CD4-positive, alpha-beta T cell treated with Interleukin-6 for 4 hours (primary cell): ENCODE measurements at places on chromosomes 12 and 14.

DNA sequence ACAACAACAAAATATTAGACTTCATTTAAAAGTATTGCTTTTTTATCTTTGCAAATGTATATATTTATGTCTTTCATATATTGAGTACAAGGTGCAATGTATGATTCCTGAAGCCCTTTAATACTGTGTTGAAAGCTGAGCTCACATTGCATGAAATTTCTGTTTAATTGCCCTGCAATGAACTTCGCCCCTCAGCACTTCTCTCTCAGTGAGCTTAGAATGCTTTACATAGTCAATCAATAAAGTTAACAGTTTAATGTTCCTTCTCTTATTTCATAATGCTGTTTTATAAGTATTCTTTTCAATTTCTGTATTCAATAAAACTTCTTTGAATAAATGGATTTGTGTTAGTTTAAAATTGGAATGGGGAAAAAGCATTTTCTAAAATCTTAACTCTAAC lies 607.1 kb downstream of the SOX5 start:
- no peak for DNase-seq

DNA sequence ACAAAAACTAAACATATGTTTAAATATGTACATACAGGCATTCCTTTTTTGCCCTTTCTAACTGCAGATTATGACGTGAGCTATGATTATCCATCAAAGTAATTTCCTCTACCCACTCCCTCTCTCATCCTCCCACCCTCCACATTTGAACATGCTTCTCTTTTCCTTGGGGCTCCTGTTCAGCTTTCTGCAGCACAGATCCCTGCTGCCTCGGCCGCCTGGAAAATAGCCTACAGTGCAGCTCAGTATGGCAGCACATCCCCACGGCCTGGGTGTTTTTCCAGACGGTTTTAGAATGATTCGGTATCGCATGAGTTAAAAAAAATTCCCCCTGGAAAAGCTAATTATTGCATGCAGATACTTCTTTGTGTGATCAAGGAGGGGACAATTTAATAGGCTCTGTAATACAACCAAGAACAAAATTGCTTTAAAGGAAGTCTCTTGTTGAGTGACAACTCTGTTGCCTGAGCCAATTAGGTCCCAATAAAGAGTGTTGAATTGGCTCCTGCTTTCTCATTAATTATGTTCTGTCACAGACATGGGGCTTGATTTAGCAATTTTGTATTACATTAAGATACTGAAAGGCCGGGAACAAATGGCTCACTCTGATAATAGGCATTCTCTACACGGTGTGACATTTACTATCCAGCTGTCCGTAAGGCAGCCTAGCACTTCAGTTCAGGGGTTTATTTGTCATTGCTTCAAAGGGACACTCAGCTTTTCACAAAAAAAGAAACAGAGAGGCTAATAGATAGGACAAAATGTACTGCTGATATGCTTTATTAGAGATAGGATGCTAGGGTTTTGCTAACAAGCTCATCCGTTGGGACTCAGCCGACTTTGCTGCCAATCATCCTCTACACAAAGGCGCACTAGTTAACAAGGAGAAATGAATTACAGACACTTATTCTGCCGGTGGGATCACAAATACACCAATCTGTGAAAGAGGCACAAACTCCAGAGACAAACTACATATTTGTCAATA lies 285.8 kb upstream of the G2E3 start:
- no peak for DNase-seq

GRCh38 chr14:56064513-56064912 lies 53.7 kb upstream of the PELI2 start:
- DNase-seq: no peak

DNA sequence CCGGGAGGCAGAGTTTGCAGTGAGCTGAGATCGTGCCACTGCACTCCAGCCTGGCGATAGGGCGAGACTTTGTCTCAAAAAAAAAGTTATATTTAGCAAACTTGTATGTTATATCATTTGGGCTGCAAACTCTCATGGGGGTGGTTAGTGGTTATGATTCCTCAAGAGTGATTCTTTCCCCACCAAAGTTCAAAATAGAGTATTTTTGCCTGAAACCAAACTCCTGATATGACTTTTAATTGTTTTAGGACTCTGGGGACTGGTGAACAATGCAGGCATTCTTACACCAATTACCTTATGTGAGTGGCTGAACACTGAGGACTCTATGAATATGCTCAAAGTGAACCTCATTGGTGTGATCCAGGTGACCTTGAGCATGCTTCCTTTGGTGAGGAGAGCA lies 18.6 kb downstream of the HSD17B6 start:
- DNase-seq: no peak

GRCh38 chr14:31770271-31770670 lies 209.1 kb downstream of the NUBPL start:
- no peak for DNase-seq

GRCh38 chr14:93859957-93860356 lies 67.2 kb upstream of the FAM181A start:
- no peak for DNase-seq
